ENCODE measurements at places on chromosomes 11 and 22.

- no peak for DNase-seq
Observed at GRCh38 chr11:126102436-126102981, 39.8 kb upstream of the CDON start.

GRCh38 chr11:19419021-19419750 lies 178.4 kb upstream of the E2F8 start:
- no peak for DNase-seq

- DNase-seq: no peak
Observed at GRCh38 chr11:101960231-101960630, 43.9 kb upstream of the ANGPTL5 start.

GRCh38 chr22:32378707-32379272 lies 21.1 kb downstream of the RFPL3 start:
- DNase-seq: no peak

GRCh38 chr11:36635066-36635862 lies 37.2 kb upstream of the RAG2 start:
- DNase-seq: no peak

- no peak for DNase-seq
Observed at GRCh38 chr11:17272801-17273200, 3.7 kb upstream of the NUCB2 start.

DNA sequence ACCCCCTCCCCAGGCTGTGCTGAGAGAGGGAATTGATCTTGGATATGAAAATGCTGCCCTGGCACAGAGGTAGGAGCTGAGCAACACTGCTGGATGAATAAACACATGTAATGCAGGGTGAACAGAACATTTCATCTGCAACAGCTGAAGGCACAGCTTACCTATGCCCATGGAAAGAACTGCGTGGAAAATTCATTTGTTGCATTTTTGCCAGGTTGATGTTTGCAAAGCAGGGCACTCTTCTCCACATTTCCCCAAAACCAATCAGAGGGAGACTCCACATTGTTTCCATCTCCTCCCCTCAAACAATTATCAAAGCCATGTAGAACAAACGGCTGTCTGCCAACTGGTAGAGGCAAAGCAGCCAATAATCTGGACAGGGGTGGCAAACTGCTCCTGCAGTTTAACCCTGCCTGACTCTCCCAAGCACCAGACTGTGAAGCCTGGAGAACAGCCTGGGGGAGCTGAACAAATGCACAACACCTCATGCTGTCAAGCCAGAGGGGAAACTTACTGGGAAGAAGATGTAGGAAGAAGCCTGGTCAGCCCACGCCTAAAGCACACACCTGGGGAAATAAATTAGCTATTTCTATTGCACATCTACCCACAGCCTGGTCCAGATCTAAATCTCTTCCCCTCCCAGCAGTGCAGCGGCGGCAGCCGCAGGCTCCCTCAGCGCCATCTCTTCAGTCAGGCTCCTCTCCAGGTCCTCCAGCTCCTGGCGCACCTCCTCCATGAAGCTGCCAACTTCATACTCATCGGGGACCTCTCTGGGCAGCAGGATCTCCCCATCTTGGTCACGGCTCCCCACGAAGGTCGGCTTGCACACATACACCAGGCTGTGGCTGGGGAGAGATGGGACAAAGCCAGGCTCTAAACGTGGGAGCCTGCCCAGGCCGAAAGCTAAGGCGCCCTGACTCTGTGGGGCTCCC lies 44.3 kb downstream of the DKK3 start:
- DNase-seq: no peak

GRCh38 chr11:73196576-73196975 lies 21.5 kb upstream of the P2RY2 start:
- no peak for DNase-seq

- DNase-seq: no peak
Observed at GRCh38 chr11:76156971-76157427, 49.3 kb downstream of the WNT11 start.

- DNase-seq: no peak
Observed at GRCh38 chr11:66956689-66957290, 1.4 kb downstream of the PC start.

GRCh38 chr22:38955250-38955905 lies 2.0 kb upstream of the APOBEC3A start:
- no peak for DNase-seq

DNA sequence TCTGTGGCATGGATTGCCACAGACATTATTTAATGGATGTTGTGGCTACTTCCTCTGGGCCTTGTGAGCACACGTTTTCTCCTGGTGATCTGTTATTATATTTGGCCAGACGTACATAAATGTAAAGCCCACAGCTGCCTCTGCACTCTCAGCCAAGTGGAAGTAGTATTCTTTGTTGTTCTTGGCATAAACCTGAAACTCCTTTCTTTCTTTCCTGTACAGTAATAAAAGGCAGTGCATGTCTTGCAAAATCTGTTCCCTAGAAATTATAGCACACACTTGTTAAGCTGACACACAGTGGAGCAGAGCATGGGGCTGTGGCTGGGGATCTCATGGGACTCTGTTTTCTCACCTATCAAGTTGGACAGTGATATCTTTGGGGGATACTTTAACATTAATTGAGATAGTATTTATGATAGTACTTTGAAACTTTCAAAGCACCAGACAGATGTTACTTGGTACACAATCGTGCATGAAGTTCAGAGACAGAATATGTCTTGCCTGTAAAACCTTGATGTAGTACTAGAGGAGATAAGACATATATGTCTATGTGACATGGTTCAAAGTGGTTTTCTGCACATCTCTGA lies 20.9 kb downstream of the PANX1 start:
- DNase-seq: no peak

- no peak for DNase-seq
Observed at GRCh38 chr11:108926171-108926840, 261.4 kb downstream of the DDX10 start.

DNA sequence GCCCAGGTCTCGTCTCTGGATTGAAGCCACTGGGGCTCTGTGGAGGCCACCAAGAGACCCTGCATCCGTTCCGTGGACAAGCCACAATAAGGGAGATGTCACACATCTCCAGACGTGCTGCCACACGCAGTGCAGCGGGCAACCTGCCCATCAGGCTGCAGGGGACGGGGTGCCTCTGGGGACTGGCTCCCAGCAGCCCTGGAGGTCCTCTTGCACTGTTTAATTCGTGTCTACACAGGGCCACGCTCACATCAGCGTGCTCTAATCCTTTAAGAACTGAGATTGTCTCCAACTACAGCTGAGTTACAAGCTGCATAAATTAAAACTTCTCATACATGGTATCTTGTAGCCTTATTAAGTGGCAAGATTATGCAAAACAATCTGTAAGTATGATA lies 1232.2 kb downstream of the BRD1 start:
- DNase-seq: no peak

GRCh38 chr11:33987975-33988580 lies 63.5 kb upstream of the CAPRIN1 start:
- peak; percentile 68 for DNase-seq

GRCh38 chr11:19790831-19791552 lies 78.4 kb downstream of the NAV2 start:
- DNase-seq: no peak

DNA sequence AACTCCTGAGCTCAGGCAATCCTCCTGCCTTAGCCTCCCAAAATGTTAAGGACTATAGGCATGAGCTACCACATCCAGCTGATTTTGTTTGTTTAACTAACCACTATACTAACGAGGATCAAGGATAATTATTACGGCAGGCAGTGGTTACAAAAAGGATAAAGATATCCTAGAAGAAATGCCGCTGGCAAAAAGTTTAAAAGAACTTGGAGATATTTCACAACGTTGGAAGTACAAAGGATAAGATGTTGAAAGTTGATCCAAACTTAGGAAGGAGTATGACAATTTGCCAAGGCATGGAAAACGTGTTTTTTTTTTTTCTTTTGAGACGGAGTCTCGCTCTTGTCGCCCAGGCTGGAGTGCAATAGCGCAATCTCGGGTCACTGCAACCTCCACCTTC lies 13.4 kb downstream of the AP5B1 start:
- no peak for DNase-seq

GRCh38 chr22:47381240-47381639 lies 618.8 kb downstream of the TBC1D22A start:
- no peak for DNase-seq

- no peak for DNase-seq
Observed at GRCh38 chr22:36456464-36456845, 25.0 kb downstream of the TXN2 start.

DNA sequence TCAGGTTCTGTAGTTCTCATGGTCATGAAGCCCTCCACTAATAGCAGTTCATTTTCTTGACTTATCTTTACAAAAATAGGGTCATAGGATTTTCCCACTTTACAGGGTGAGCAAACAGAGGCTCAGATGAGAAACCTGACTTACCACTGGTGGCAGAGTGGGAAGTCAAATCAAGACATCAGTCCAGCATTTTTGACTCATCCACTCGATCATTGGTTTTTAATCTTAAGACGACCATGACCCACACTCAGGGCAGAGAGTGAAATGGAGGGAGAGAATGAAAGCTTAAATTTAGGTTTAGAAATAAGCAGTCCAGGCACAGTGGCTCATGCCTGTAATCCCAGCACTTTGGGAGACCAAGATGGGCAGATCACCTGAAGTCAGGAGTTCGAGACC lies 42.1 kb downstream of the RTL6 start:
- no peak for DNase-seq

DNA sequence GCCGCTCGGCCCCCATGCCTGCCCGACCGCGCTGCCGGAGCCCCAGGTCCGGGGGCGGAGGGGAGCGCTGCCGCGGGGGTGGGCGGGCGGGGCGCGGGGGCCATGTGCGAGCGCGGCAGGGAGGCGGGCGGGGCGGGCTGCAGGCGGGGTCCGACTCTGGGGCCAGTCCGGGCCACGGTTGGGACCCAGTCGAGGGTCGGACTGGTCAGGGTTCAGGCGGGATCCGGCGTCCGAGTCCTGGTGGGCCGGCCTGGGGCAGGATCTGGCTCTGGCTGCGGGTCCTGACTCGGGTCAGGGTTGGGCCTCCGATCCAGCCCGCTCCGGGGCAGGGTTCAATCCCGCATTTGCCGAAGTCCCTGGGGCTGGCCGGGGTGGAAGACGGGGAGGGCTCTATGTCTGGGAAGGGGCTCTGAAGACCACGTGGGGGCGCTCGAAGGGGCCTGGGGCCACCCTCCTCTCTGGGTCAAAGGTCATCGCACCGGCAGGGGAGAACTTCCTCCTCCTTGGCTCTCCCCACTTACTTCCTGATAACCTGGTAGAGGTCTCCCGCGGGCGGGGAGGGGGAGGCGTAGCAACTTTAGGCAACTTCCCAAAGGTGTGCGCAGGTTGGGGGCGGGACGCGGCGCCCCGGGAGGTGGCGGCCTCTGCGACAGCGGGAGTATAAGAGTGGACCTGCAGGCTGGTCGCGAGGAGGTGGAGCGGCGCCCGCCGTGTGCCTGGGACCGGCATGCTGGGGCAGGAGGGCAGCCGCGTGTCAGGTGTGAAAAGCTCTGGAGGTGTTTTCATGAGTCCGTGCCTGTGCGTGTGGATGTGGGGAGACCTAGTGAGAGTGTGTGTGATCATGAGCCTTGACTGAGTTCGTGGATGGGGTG lies 603 bp downstream of the ESRRA start:
- DNase-seq: no peak

- no peak for DNase-seq
Observed at GRCh38 chr11:64649291-64649697, 58.3 kb downstream of the SLC22A12 start.

DNA sequence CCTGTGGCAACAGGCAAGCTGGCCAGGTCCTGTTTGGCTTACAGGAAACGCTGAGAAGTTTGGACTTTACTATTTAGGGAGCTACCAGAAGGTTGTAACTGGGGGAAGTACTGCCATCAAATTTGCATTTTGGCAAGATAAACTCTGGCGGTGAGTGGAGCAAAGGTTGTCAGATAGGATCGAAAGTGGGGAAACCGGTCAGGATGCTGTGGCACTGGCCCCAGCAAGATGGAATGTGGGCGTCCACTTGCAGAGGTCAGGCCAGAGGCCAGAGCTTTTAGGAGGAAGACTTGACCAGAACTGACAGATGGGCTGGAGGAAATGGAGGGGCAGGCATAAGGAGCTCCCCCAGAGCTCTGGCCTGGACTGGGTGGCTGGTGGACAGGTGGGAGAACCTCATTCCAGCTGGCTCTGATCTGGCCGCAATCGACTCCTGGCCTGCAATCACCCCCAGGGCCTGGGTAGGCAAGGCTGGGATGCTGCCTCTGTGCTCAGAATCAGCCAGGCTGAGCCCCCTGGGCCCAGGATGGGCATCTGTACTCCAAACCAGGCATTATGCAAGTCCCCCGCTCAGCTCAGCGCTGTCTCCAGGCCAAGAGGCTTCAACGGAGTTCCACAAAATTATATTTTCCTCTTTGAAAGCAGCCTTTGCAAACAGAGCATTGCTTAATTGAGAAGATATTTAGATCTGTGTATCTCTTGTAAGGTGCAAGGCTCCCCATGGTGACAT lies 178.3 kb upstream of the NECTIN1 start:
- DNase-seq: no peak

GRCh38 chr11:13486926-13487660 lies 8.7 kb downstream of the PTH start:
- DNase-seq: no peak

DNA sequence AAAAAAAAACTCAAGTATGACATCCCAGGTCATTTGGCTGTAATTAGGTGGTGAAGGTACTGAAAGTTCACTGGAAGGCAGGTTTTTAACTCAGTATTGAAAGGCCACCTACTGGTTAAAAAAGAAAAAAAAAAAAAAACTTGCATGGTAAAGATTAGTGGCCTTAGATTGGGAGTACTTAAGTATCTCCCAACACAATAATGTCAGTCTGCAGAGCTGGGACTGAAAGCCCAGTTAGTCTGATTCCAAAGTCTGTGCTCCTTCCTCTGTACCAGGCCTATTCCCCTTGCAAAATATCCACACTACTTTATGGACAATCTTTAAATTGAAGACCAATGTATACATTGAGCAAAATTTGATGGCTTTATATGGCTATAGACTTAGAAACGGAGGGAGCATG lies 85.5 kb downstream of the NOX4 start:
- DNase-seq: no peak

DNA sequence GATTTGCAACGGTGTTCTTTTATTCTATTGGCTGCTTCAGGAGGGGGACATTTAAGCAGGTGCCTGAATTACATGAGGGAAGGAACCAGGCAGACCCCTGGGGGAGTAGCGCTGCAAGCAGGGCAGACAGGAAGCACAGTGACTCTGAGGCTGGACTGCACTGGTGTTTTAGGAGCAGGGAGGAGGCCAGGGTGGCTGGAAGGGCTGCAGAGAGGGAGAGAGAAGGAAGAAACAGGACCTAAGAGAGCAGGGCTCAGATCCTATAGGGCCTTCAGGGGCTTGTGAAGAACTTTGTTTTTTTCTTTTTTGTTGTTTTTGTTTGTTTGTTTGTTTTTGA lies 62.5 kb upstream of the SORL1-AS1 start:
- DNase-seq: no peak

GRCh38 chr11:36238881-36239280 lies 50.3 kb downstream of the COMMD9 start:
- no peak for DNase-seq

GRCh38 chr11:119618208-119618909 lies 110.6 kb downstream of the NECTIN1 start:
- no peak for DNase-seq

DNA sequence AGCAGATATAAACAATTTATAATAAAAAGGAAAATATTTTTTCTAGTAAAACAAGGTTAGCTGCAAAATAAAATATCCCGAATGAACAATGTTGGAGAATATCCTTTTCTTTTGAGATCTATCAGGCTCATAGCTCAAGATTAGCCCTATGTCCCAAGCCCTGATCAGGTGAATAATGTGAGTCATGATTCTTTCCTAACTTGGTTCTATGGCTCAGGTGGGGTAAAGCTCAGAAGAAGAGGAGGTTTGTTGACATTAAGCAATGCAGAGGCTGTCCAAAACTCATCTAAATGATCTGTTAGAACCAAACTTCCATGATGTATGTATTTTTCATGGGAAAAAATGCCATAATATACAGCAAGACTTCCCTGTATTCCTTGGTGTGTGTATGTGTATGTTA lies 86.1 kb downstream of the TRIM44 start:
- DNase-seq: no peak
